ENCODE measurements at places on chromosomes 5 and 9. TPM values are rescaled to one million over a fixed set of nuclear protein-coding genes. Genes with fewer than 3 reads are reported as not detected.

Gene INSYN2B
- 1.1 TPM for total RNA-seq

Gene GLRA1
- not detected for total RNA-seq

Gene ROPN1L
- total RNA-seq: 0.26 TPM

Gene C5orf24
- 62.1 TPM for total RNA-seq

Gene KIF4B
- not detected for total RNA-seq

Gene PCDHA4
- 0.32 TPM for total RNA-seq

Gene DNAH5
- 1.2 TPM for total RNA-seq

Gene GPR151
- not detected for total RNA-seq

Gene WNT8A
- total RNA-seq: not detected

Gene PGM5
- total RNA-seq: 0.91 TPM

Gene CSF1R
- not detected for total RNA-seq

Gene SPATA31A3
- not detected for total RNA-seq

Gene FOXD4L6
- not detected for total RNA-seq

Gene PCDHGB1
- total RNA-seq: 6.1 TPM

Gene HBEGF
- total RNA-seq: 1.8 TPM

Gene DCP2
- total RNA-seq: 36.5 TPM

Gene PCDHGB2
- total RNA-seq: 6.8 TPM

Gene PIP5KL1
- 3.9 TPM for total RNA-seq

Gene TMEFF1
- total RNA-seq: 0.26 TPM

Gene GARNL3
- 8.2 TPM for total RNA-seq

Gene NAIF1
- 6.3 TPM for total RNA-seq

Gene SLCO4C1
- not detected for total RNA-seq

Gene CDKN2B-AS1
- 6.7 TPM for total RNA-seq

Gene WDR38
- not detected for total RNA-seq

Gene WDR31
- 3.2 TPM for total RNA-seq

Gene RASGEF1C
- total RNA-seq: not detected

Gene IFNW1
- total RNA-seq: not detected

Gene CCDC171
- 6.4 TPM for total RNA-seq

Gene FOXD4L3
- not detected for total RNA-seq

Gene GABRA1
- not detected for total RNA-seq

Gene ORM1
- not detected for total RNA-seq

Gene TLX3
- total RNA-seq: not detected

Gene PCDHGB3
- 8.6 TPM for total RNA-seq

Gene C9orf153
- total RNA-seq: 0.91 TPM

Gene FBXW2
- total RNA-seq: 55.2 TPM

Gene IFNA13
- total RNA-seq: not detected

Gene TAF11L10
- not detected for total RNA-seq

Gene BRINP1
- 8.2 TPM for total RNA-seq

Gene AHRR
- 20.1 TPM for total RNA-seq

Gene TMEM215
- total RNA-seq: not detected

Gene PFN3
- total RNA-seq: not detected

Gene PCDHGC3
- total RNA-seq: 122 TPM

Gene DPYSL3
- 111 TPM for total RNA-seq

Gene PCDHA1
- 0.11 TPM for total RNA-seq

Gene TRAF2
- 9.2 TPM for total RNA-seq

Gene SPATA31E1
- total RNA-seq: not detected

Gene PSD2
- total RNA-seq: 0.11 TPM

Gene GDNF
- total RNA-seq: 0.43 TPM

Gene TMEM232
- 7.2 TPM for total RNA-seq

Gene SLC6A3
- total RNA-seq: 0.13 TPM

Gene FAM169A
- 0.76 TPM for total RNA-seq

Gene LRRC19
- under 0.01 TPM for total RNA-seq

Gene IFT74
- total RNA-seq: 26.1 TPM

Gene TAS2R1
- not detected for total RNA-seq

Gene SLC25A2
- total RNA-seq: 0.39 TPM

Gene PCDHGA8
- total RNA-seq: 5.7 TPM

Gene PRSS3
- total RNA-seq: 0.39 TPM

Gene FCN2
- not detected for total RNA-seq

Gene MTRR
- 48.0 TPM for total RNA-seq

Measured in articular chondrocyte of knee joint (primary cell).